ENCODE measurements at places on chromosomes 1 and 21.
A peak's percentile ranks its signal among the peaks of the same experiment; 100 is the strongest.

DNA sequence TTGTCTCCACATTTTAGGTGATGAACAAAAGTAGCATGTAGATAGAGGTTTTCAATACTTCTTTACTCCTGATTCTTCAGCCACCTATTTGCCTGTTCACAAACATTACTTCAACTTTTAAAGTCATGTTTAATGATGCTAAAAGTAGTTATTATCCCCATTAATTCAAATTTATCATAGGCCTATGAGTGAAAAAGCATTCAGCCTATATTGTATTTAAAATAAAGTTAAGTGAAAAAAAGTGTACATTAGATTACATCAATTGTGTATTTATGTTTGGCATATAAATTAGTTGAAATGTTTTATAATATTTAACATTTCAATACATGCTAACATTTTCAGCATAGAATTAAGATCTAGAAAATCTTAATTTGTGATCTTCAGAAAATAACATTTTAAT lies 10.5 kb downstream of the CDKN2C start:
- DNase-seq: no peak

DNA sequence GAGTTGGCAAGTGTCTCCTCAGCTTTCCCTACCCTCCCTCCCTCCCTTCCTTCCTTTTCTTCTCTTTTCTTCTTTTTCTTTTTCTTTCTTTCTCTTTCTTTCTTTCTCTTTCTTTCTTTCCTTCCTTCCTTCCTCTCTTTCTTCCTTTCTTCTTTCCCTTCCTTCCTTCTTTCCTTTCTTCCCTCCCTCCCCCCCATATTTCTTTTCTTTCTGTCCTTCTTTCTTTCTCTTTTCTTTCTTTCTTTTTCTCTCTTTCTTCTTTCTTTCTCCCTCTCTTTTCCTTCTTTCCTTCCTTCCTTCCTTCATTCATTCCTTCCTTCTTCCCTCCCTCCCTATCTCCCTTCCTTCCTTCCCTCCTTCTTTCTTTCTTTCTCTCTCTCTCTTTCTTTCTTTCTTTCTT lies 18.6 kb upstream of the TTC22 start:
- no peak for DNase-seq

DNA sequence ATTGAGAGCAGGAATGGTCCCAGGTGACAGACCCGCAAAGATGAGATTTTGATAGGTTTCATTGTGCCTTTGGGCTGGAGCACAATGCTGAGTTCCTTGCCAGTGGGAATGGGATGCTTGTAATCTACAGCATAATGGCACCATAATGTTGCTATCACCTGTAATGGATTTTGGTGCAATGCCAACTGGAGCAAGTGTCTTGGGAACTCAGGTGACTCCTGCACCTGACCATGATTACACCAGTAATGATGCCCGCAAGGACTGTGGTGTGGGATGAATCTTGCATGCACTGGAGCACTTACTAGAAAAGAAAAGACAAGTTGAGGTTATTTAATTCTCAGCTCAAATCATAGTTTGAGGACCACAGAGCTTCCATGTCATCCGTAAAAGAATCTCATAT lies 96.7 kb downstream of the PTPRU start:
- DNase-seq: no peak

GRCh38 chr1:207336559-207337467 lies 15.3 kb downstream of the CD55 start:
- DNase-seq: no peak

GRCh38 chr1:1899266-1899966 lies 8.5 kb upstream of the GNB1 start:
- DNase-seq: no peak

DNA sequence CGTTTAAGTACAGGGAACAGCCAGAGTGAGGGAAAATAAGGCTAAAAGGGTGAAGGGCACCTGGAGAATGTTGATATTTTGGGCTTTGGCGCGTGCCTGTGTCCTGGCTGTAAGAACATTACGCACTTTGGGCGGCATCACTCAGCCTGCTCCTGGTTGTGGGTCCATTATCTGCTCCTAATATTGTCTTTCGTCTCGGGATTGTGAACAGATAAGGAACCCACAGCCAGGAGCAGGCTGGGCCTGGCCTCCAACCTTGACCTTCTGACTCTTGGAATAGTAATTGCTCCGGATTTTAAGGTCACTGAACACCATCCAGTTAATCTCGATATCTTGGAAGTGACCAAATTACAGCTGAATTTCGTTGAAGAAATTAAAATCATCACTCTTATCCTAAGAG lies 61.9 kb downstream of the TCP10L start:
- no peak for DNase-seq

GRCh38 chr1:35844826-35845225 lies 37.0 kb downstream of the AGO4 start:
- DNase-seq: no peak

DNA sequence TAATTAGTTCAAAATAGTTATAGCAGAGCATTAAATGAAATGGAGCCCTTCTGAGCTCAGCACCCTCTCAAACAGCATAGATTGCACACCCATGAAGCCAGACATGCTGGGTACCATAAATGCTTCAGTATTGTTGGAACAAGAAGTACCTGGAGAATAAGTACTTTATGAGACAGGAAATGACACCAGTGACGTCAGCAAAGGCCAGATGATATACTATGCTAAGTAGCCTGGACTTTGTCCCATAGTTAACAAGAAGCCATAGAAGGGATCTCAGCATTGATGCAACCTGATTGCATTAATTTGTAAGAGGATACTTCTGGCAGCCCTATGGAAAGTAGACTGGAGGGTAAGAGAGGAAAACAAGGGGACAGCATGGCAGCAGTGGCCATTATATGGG lies 16.3 kb upstream of the GADD45A start:
- DNase-seq: no peak

- DNase-seq: no peak
Measured at GRCh38 chr21:41048145-41048544, 119.8 kb upstream of the BACE2 start.

DNA sequence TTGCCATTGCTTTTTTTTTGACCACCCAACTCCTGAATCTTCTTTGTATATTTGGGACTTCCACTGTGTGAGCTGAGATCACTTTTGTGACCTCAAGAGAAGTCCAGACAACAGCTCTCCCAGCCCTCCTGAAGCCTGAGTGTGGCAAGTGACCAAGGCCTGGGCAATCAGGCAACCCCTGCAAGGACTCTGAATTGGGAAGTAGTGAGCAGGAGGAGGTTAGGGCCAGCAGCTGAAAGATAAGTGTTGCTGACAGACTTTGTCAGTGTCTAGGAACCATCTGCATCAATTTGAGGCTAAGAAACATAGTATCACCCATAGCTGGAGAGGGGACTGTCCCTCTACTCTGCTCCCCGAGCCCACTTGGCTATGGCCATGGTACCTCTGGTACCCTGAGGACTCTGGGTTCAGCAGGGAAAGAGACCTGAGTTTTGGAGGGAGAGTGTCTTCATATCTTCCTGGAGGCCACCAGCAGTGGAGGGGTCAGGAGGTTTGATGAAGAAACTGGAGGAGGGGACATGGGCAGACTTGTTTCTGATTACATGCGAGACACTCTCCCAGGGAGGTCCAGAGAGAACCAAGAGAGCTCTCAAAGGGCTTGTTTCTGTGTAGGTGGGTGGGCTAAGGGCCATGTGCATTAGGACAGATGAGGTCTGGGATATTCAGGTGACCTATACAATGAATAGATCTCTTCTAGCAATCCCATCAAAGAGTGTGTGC lies 147.0 kb upstream of the DNAH14 start:
- no peak for DNase-seq

DNA sequence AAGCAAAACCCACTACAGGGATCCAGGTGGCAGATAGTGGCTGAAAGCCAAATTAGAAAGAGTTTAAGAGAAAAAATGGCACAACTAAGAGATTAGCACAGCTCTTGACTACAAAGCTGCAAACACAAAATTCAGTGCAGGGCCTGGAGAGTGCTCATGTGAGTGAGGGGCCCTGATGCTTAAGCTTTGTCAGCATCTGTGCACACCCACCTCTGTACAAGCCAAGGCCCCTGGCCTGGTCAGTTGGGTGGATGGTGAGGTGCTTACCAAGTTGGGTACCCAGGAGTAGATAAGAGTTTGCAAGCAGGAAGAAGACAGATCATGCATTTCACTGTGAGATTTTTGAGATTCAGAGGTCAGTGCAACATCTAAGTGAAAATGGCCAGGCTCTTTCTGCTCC lies 62.7 kb upstream of the ATP1B1 start:
- DNase-seq: peak; percentile 66

GRCh38 chr21:33974513-33975468 lies 59.2 kb upstream of the ATP5PO start:
- no peak for DNase-seq

- DNase-seq: no peak
Measured at GRCh38 chr1:170316270-170316669, 170.5 kb downstream of the NTMT2 start.

DNA sequence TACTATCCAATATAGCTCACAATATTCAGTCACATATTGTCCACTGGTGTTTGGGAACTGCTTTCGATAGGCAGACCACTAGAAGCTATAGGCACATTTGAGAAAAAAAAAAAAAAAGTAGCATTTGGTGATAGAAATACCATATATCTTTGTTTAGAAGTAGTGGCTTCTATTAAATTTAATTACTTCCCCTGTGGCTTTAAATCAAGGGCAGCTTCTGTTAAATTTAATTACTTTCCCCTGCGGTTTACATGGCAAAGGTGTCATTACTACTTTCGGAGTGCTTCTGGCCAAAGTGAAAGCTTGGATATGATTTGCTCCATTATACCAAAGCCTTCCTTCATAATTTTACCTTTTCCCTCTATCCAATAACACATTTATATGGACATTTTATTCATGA lies 229.9 kb downstream of the TTLL7 start:
- DNase-seq: no peak

- no peak for DNase-seq
Measured at GRCh38 chr21:16116798-16117197, 387.0 kb downstream of the USP25 start.

- no peak for DNase-seq
Measured at GRCh38 chr1:70061231-70061630, 144.1 kb downstream of the LRRC40 start.

GRCh38 chr1:167996266-167996665 lies 59.4 kb upstream of the MPC2 start:
- no peak for DNase-seq

- DNase-seq: no peak
Measured at GRCh38 chr21:42527489-42528158, 14.0 kb downstream of the SLC37A1 start.

GRCh38 chr1:197924516-197925123 lies 7.4 kb downstream of the LHX9 start:
- DNase-seq: peak; percentile 6

- no peak for DNase-seq
Measured at GRCh38 chr1:119964673-119965363, 68.5 kb upstream of the ADAM30 start.

- DNase-seq: no peak
Measured at GRCh38 chr1:36771660-36772284, 262.5 kb downstream of the GRIK3 start.

DNA sequence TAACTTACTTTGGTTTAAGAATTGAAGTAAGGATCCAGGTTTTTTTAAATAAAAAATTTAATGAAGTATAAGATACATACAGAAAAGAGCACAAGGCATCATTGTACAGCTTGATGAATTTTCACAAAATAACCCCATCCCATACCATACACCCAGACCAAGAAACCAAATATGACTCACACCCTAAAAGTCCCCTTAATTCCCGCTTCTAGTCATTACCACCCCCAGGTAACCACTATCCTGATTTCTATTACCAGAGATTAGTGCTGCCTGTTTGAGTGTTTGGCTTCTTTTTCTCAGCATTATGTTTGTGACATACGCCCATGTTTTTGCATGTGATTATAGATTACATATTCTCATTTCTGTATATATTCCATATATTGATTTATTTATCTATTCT lies 98.5 kb upstream of the HIVEP3 start:
- DNase-seq: no peak

DNA sequence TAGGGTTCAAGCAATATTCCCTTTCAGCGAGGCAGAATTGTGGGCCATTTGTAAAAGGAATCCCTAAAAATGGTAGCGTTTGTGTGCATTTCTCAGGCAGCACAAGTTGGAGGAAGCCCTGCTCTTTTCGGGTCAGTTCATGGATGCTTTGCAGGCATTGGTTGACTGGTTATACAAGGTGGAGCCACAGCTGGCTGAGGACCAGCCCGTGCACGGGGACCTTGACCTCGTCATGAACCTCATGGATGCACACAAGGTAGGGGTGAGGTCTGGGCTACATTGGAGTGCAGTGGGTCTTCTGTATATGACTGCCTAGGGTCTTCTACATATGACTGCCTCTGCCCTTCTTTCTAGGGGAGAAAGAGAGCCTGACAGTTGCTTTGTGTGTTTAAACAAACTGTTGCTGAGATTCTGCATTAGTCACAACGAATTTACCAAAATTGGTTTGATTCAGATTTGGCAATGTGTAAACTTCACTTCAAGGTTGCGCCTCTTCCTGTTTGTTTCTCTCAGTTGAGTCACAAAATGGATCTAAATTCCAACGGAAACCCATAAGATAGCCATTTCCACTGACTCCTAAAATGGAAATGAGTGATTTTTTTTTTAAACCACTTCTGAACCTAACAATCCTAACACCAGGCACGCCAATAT lies 40.4 kb upstream of the BMP8A start:
- no peak for DNase-seq

- DNase-seq: no peak
Measured at GRCh38 chr21:45974073-45975019, 7.2 kb upstream of the COL6A1 start.

- DNase-seq: peak; percentile 55
Measured at GRCh38 chr1:30879940-30880677, 28.4 kb downstream of the SDC3 start.

GRCh38 chr1:210081494-210081893 lies 143.5 kb downstream of the SYT14 start:
- no peak for DNase-seq

DNA sequence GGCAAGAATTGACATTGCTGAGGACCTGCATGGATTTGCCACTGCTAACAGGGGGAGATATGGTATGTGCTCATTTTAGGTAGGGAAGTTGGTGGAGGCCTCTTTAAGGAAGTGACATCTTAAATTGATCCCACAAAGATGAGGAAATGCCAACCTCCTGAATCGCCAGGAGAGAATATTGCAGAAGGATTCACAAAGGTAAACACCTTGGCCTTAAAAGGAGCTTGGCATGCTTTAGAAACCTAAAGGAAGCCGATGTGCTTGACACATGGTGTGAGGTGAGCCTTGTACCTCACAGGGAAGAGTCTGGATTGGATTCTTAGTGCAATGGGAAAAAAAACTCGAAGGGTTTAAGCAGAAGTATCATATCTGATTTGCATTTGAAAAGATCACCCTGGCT lies 470.5 kb upstream of the DAB1 start:
- DNase-seq: no peak

- DNase-seq: no peak
Measured at GRCh38 chr21:37654596-37654995, 261.7 kb downstream of the KCNJ6 start.

Data from NCI-H524 (cell line).